ELF-1 (cell line): ENCODE measurements at places on chromosomes 1 and 21.
A peak's percentile ranks its signal among the peaks of the same experiment; 100 is the strongest.

DNA sequence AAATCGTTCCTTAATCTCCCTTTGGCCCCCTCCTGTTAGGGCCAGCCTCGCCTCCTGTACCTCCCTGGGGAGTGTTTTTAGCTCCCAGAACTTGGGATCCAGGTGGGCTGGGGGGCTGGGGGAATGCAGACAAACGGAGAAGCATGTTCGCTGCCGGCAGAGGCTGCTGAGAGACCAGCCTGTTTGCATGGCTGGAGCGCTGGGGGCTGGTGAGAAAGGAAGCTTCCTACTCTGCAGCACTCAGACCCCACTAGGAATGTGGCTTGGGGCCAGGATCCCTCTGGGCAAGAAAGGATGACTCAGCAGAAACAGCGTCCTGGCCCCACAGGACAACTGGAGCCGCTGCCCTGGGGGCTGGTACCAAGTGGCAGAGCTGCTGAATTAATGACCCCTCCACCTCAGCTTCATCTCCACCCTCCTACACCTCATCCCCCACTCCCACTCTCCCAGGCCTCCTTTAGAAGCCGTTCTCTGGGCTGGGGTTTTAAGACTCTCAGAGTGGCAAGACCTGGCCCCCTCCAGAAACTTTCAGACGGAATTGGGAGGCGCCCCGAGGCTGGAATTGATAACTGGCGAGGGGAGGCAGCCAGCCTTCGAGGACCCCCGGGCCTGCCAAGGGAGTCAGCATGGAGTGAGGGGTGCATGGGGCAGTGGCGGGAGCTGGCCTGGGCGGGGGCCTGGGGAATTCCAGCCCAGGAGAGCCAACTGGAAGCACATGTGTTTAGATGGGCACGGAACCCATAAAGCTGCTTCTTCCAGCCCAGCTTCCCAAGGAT, 28.5 kb upstream of the EPS8L3 start:
- peak; percentile 97 for DNase-seq

DNA sequence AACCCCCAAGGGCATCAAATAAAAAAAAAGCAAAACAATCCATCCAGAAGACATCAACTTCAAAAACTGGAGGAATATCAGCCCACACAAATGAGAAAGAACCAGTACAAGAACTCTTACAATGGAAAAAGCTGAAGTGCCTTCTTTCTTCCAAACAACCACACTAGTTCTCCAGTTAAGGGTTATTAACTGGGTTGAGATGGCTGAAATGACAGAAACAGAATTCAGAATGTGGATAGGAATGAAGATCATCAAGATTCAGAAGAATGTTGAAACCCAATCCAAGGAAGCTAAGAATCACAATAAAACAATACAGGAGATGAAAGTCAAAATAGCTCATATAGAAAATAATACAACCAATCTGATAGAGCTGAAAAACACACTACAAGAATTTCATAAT, 104.5 kb downstream of the NME7 start:
- no peak for DNase-seq

DNA sequence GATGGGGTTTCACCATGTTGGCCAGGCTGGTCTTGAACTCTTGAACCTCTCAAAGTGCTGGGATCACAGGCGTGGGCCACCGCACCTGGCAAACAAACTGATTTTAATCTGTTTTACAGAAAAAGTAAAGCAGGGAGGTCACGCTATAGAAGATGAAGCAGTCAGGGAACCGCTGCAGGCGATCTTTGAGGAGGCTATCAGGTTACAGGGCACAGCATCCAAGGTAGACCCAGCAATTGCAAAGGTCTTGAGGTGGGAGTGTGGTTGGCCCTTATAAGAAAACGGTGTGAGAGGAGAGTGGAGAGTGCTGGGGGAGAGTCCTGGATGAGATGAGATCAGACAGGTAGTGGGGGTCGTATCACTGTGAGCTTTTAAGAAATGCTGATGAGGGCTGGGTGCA, 2.6 kb upstream of the TMCO4 start:
- DNase-seq, result peak; percentile 78

DNA sequence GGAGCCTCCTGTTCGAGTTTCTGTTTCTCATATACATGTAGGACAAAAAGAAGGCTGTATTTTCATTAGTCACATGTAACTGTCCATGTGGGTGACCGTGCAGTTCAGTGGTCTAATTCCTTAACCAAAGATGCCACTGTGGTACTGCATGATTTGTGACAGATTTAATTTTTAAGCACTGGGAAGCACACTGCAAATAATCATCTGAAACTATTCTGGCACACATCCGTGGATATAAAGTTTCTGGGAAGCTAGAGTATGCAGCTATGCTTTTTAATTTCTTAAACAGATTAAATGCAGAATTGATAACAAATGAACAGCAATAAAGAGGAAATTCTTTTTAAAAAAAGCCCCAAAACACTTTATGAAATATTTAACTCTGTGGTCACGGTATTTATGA, 254.8 kb downstream of the LMO4 start:
- DNase-seq, result no peak

GRCh38 chr1:29577512-29577911, 341.2 kb downstream of the PTPRU start:
- DNase-seq, result peak; percentile 38

DNA sequence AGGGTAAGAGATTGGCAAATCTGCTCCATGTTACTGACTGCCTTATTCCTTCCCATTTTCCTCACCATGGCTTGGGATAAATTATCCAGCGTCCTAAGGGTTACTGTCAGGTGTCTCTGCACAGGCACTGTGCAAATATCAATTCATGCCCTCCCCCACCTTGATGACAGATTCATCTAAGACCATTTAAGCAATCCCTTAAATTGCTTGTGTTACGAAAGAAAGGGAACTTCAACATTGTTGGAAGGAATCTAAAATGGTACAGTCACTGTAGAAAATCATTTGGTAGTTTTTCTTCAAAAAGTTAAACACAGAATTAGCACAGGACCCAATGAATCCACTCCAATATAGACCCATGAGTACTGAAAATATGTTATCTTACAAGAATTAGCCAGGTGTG, 17.6 kb upstream of the MTARC2 start:
- no peak for DNase-seq

- no peak for DNase-seq
Measured at GRCh38 chr1:179127163-179127895, 45.5 kb downstream of the TOR3A start.

GRCh38 chr1:246677842-246678241, 46.4 kb upstream of the SCCPDH start:
- no peak for DNase-seq

- DNase-seq, result peak; percentile 88
Measured at GRCh38 chr1:198423673-198424072, 116.8 kb downstream of the ATP6V1G3 start.

- DNase-seq, result no peak
Measured at GRCh38 chr1:208161656-208162375, 82.4 kb downstream of the PLXNA2 start.

DNA sequence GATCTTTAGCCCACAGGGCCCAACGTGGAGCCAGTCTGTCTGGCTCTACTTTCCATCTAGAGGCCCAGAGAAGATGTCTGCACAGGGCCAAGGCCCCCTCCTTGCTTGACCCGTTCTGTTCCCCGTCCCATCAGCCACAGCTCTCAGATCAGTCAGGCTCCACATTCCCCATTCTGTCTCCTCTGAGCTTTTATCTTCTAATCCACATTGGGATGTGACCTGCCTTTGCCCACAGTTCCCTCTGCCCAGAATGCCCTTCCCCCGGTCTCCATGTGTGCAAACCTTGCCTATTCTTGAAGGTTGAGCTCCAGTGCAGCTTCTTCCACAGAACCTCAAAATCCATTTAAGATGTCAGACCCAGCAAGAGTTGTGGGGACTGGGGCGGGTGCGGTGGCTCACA, 53.3 kb upstream of the WASF2 start:
- no peak for DNase-seq

GRCh38 chr21:21682172-21682571, 684.0 kb downstream of the NCAM2 start:
- DNase-seq, result no peak

- DNase-seq, result peak; percentile 14
Measured at GRCh38 chr21:18041012-18041411, 203.6 kb upstream of the CHODL start.

GRCh38 chr1:217542136-217542777, 88.6 kb downstream of the GPATCH2 start:
- no peak for DNase-seq

DNA sequence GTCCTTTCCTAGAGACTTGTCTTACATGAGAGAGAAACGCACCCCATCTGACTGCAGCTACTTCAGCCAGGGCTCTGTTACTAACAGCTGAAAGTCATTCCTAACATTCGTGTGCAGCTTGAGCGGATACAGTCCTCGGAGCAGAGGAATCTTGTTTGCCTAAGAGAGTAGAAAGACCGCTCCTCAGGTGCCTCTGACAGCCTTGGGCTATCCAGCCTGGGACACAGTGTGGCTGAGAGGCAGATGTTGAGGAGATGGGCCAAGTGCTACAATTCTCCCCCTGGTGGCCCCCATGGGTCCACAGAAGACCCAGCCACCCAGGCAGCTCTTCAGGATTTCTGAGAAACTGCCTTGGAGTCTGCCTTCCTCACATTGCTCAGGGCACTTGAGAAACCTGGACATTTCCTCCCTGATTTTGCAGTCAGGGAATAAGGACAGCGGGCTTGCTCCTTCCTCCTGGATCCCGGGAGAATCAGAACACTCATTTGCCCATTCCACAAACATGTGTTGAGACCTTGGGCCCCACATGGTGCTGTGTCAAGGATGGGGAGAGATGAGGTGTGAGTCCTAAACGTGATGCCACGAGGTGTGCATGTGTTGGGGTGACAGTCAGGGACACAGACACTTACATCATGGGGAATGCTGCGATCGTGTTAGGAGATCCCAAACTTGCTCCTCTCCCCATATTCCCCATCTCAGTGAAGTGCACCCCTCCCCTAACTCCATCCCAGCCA, 13.1 kb downstream of the TRIM62 start:
- peak; percentile 82 for DNase-seq

GRCh38 chr1:69711190-69711930, 143.6 kb downstream of the LRRC7 start:
- DNase-seq, result no peak

DNA sequence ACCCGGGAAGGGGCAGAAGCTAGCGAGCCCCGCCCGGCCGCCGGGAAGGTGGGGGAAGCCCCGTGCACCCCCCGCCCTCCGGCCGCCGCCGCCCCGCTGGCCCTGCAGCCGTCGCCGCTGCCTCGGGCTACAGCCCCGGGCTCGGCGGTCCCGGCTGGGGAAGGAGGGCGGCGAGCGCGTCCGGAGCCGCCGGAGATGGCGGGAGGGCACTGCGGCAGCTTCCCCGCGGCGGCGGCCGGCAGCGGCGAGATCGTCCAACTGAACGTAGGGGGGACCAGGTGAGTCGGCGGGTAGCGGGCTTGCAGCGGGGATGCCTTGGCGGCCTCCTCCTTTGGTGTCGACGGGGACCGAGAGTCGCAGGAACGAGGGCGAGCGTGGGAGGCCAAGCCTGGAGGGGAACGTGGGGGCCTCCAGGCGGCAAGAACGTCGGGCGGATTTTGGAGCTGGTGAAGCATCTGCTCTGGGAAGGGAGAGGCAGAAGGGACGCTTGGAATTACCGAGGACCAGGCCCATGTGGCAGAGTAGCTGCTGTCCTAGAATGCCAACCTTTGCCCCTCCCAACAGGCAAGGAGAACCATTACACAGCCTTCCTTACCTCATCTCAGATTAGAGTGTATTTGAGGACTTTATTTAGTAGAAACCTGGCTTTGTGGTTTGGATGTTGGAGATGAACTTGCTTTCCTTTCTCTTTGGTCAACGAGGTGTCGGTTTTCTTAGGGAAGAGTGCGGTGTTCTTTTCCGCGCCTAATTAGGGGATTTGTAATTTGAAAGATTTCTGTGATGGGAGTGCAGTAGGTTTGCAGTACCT, 591 bp downstream of the KCTD3 start:
- peak; percentile 71 for DNase-seq

GRCh38 chr1:54212872-54213271, 12.9 kb downstream of the MRPL37 start:
- no peak for DNase-seq

DNA sequence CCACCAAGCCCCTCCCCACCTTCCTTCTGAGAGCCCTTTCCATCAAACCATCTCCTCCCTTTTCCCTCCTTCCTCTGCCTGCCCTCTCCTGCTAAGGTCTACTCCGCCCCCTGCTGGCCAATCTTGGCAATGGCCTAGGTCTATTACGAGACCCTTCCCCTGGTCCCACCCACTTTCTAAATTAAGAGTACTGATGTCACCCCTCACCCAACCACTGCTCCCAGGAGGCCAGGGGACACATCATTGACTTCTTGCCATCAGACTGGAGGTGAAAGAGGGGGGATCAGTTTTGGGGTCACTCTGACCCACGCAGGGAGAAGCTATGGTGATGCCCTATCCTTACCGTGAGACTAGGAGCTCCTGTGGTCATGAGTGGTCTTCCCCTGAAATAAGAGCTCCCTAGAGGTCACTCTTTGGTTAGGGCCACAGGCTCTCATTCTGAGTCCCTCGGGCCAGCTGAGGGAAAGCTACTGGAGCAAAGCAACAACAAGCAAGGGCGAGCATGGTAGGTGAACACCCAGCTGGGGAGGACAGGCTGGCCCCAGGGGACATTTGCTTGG, 34.6 kb upstream of the S100A7 start:
- peak; percentile 95 for DNase-seq

GRCh38 chr1:111392460-111392945, 35.0 kb downstream of the OVGP1 start:
- no peak for DNase-seq

DNA sequence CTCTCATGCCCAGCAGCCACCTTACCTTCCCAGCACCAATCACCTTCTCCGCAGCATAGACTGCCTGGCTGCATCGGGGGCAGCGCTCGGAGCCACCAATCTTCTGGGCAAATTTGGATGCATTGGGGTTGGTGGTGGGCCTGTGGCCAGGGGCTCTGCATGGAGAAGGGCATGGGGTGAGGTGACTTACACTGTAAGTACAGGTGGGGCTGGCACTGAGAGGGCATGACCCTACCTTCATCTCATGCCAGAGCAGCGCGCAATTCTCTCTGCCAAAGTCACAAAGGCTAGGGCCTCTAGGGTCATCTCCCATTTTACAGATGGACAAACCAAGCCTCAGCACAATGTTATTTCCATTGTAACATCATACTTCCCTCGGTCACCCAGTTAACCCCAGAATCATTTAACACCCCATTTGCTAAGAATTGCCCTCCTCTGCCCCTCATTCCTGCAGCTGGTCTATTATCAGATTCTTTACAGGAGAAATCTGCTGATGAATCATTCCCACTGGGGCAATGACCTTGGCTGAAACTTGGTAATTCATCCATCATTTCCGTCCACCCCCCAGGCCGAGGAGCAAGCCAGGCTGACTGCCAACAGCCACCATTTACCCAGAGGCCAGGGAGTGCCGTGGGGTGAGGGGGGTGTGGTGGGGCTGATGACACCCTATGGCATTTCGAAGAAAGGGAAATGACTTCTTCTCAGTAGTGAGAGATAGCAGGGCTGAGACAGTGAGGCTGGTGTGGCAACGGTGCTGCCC, 17.9 kb downstream of the CSRP1 start:
- DNase-seq, result no peak
